ENCODE measurements at places on chromosomes 1 and 21. TPM values are rescaled to one million over a fixed set of nuclear protein-coding genes. Genes with fewer than 3 reads are reported as not detected.
A peak's percentile ranks its signal among the peaks of the same experiment; 100 is the strongest.

GRCh38 chr1:6259491-6260362 lies 1.2 kb downstream of the GPR153 start:
- H3K27ac ChIP-seq = no peak overlapping the region
- H3K4me3 ChIP-seq = peak overlapping the region; percentile 74
- H3K4me1 ChIP-seq = peaks cover 6% of the 10 kb centered on the region
- peaks cover 10% of the 10 kb centered on the region for H3K27me3 ChIP-seq
- DNase-seq = peak; percentile 89
- no peaks in the 10 kb centered on the region for H3K36me3 ChIP-seq

The NOTCH2 gene
- 38.9 TPM for total RNA-seq

GRCh38 chr1:17207966-17208418 lies 3.1 kb downstream of the PADI1 start:
- no peak overlapping the region for H3K27ac ChIP-seq
- H3K4me1 ChIP-seq = peaks cover 11% of the 10 kb centered on the region
- H3K4me3 ChIP-seq = no peak overlapping the region
- no peaks in the 10 kb centered on the region for H3K27me3 ChIP-seq

GRCh38 chr21:18499761-18500376 lies 96.3 kb upstream of the TMPRSS15 start:
- no peaks in the 10 kb centered on the region for H3K36me3 ChIP-seq
- H3K27me3 ChIP-seq = no peaks in the 10 kb centered on the region
- H3K27ac ChIP-seq = no peak overlapping the region
- peak; percentile 71 for DNase-seq
- H3K4me1 ChIP-seq = no peaks in the 10 kb centered on the region
- H3K4me3 ChIP-seq = no peak overlapping the region

DNA sequence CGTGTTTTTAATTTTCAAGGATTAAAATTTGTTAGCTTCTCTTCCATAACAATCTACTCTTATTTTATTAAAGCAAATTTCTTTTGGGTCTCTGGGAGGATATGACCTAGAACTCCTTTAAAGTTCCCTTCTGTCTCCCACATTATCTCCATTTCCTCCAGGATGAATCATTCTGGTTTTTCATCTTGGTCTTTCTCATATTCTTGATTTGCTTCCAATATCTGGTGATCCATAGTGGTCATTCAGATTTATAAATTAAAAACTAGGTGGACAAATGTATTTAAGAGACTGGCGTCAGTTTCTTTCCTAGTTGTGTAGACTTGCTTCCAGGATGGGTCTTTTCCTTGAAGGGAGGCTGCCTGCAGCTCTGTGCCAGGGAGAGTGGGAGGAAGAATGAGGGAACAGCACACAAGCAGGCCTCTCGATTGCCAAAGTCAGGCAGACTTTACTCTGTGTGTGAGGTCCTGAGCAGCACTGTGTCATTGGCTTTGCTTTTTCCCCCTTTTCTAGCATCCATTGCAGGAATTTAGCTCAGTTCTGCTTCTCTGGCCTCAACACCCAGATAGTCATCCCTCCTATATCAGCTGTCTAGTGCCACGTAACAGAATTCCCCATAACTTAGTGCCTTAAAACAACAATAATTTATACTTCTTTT lies 48.1 kb upstream of the FOXO6 start:
- no peak overlapping the region for H3K27ac ChIP-seq
- H3K4me3 ChIP-seq = no peak overlapping the region
- no peaks in the 10 kb centered on the region for H3K27me3 ChIP-seq
- H3K4me1 ChIP-seq = no peaks in the 10 kb centered on the region

DNA sequence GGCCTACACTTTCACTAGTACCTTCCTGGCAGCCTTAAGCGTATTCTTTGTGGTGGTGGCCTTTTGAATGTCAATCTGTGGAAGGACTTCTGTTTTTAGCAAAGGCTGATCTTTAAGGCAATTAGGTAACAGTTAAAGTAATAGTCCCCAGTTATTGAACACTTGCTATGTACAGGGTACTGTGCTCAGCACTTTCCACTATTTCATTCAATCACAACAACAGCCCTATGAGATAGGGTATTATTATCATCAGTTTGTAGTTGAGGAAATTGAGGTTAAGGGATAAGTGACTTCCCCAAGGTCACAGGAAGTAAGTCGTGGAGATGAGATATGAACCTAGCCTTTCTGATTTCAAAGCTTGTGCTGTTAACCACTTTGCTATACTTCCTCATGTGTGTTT lies 185.7 kb downstream of the ST6GALNAC3 start:
- H3K36me3 ChIP-seq = no peaks in the 10 kb centered on the region
- DNase-seq = no peak
- H3K27ac ChIP-seq = no peak overlapping the region
- H3K4me1 ChIP-seq = peaks cover 16% of the 10 kb centered on the region

The BMP8B gene
- total RNA-seq = not detected

DNA sequence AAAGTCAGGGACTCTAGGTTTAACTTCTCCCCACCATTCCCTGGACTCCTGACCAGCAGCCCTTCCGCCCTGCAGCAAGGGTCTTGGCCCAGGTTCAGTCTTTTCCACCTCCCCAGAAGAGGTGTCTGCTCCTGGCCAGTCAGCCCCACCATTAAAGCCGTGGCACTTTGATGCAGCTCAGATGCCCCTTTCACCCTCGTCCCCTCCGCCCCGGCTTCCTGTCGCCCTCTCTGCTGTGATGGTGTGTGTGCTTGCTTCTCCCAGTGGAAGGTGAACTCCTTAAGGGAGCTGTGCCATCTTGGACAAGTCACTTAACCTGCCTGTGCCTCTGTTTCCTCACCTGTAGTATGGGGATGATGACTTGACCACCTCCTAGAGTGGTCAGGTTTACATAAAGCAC lies 17.8 kb upstream of the TTC4 start:
- no peak overlapping the region for H3K27ac ChIP-seq
- no peaks in the 10 kb centered on the region for H3K36me3 ChIP-seq
- DNase-seq = no peak

The IL12RB2 gene
- total RNA-seq = 0.04 TPM

DNA sequence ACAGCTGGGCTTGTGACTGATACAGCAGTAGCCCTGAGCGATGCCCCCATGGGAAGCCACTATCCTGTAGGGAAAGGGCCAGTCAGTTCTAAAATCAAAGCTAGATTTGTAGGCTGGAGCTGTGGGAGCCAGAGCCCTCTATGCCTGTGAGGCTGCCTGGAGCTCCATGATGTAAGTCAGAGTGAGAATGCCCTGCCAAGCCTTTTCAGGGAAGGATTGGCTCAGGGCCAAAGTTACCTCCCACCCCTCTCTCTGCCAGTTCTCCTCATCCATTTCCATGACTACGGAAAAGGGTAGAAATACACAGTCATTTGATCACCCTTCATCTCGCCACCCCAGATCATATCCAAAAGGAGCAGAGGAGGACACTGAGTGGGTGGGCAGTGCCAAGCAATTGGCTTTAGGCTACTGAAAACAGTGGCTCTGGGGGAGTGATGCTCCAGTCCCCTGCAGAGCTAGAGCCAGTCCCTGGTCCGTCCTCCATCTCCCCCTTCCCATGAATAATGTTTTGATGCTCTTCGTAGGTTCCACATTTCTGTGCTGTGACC lies 59.5 kb upstream of the KCNA3 start:
- H3K27ac ChIP-seq = no peak overlapping the region
- H3K27me3 ChIP-seq = no peaks in the 10 kb centered on the region
- no peaks in the 10 kb centered on the region for H3K4me1 ChIP-seq
- no peak for DNase-seq

The CCDC27 gene
- total RNA-seq = 0.09 TPM

DNA sequence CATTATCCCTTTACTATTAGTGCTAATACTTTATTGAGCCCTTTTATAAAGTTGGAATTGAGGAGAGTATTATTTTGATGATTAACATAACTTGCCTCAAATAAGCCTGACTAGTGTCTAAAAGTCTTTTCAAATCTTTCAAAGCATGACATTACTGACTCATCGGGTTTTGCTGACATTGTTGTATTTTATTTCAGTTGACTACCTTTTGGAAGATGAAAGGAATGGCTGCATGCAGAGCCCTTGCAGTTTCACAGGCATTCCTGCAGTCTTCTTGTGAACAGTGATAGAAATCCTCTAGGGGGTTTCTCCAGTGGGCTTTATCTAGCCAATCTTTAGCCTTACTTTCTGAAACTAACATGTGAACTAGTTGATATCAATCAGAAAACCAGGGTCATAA lies 43.0 kb upstream of the TMEM61 start:
- H3K4me1 ChIP-seq = peaks cover 5% of the 10 kb centered on the region
- no peak overlapping the region for H3K4me3 ChIP-seq
- no peak overlapping the region for H3K27ac ChIP-seq
- H3K27me3 ChIP-seq = no peaks in the 10 kb centered on the region

- no peaks in the 10 kb centered on the region for H3K27me3 ChIP-seq
- H3K36me3 ChIP-seq = no peaks in the 10 kb centered on the region
- peak overlapping the region; percentile 74 for H3K27ac ChIP-seq
- no peak for DNase-seq
- no peak overlapping the region for H3K4me3 ChIP-seq
- H3K4me1 ChIP-seq = peaks cover 17% of the 10 kb centered on the region
These were observed 65.4 kb downstream of the TAS1R2 start for GRCh38 chr1:18794051-18794450.

GRCh38 chr1:200610846-200611245 lies 9.7 kb downstream of the KIF14 start:
- H3K27me3 ChIP-seq = no peaks in the 10 kb centered on the region
- no peaks in the 10 kb centered on the region for H3K36me3 ChIP-seq
- no peak for DNase-seq
- no peaks in the 10 kb centered on the region for H3K4me1 ChIP-seq
- no peak overlapping the region for H3K4me3 ChIP-seq

- H3K4me1 ChIP-seq = no peaks in the 10 kb centered on the region
- H3K27ac ChIP-seq = no peak overlapping the region
- no peak overlapping the region for H3K4me3 ChIP-seq
- no peaks in the 10 kb centered on the region for H3K36me3 ChIP-seq
These were observed 7.0 kb downstream of the TMPRSS2 start for GRCh38 chr21:41500931-41501381.

The SH3BP5L gene
- total RNA-seq = 39.7 TPM

The HJV gene
- 0.18 TPM for total RNA-seq

DNA sequence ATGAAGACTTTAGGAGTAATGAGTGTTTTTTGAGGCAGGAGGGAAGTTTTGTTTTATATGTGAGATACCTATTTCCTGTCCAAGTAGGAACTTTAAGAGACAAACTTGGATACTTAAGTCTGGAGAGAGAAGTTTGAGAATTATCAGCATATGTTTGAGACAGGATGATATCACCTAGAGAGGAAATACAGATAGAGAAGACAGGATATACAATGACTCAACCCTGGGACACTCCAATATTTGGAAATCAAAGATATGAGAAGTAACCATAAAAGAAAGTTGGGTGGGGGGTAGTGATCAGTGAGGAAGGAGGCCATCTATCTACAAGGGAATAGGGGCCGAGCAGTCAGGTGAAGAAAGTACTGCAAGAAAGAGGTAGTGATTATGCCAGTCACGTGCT lies 6.5 kb downstream of the LCE7A start:
- no peak overlapping the region for H3K4me3 ChIP-seq
- H3K4me1 ChIP-seq = no peaks in the 10 kb centered on the region
- no peaks in the 10 kb centered on the region for H3K36me3 ChIP-seq
- DNase-seq = no peak

DNA sequence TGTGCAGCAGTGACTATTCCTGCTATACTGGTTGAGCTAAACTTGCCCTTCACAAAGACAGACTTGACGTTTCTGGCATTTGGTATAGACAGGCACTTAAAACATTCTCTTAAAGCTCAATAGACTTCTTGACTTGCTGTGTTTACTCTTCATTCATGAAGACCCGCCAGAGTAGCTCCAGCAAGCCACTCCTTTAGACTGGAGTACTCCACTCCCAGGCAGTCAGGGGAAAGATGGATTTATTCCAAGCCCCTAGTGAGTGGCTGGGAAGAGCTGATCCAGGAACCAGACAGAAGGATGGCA lies 70.7 kb downstream of the EVA1C start:
- no peaks in the 10 kb centered on the region for H3K36me3 ChIP-seq
- H3K27ac ChIP-seq = no peak overlapping the region
- H3K27me3 ChIP-seq = no peaks in the 10 kb centered on the region
- no peak for DNase-seq
- no peaks in the 10 kb centered on the region for H3K4me1 ChIP-seq

The BRINP3 gene
- total RNA-seq = 6.3 TPM

The GUCA2B gene
- total RNA-seq = not detected

DNA sequence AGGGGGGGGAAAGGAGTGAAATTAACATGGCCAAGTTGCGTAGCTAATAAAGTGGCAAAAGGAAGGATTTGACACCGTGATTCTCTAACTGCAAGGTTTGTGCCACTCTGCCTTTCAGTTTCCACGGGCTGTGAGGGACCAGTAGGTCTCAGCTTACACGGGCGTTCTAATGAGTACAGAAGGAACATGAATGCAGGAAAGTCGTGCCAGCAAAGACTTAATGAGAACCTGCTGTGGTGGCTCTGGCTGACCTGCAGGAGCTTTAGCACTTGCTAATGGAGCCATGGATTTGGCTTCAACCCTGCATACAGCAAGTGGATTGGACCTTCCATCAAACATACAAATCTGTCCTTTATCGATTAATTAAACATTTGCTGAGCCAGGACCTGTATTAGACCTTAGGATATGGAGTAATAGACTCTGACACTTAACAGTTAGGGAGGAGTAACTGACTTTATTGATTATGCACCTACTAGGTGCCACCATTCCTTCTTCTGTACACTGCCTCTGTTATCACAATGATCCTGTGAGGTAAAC lies 15.1 kb upstream of the PITHD1 start:
- no peak overlapping the region for H3K4me3 ChIP-seq
- H3K27ac ChIP-seq = no peak overlapping the region
- no peaks in the 10 kb centered on the region for H3K27me3 ChIP-seq

DNA sequence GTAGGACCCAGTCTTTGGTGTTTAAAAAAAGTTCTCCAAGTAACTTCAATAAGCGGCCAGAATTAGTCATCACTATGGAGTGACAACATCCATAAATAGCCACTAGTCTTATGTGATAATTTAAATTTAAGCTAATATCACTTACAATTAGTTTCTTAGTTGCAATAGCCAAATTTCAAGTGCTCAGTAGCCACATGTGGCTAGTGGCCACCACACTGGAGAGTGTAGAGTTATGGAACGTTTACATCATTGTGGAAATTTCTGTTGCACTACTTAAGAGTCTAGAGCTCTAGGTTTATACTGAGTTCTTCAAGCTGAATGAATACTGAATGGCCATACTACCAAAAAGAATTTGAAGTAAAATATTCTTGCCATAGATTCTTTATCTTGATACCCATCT lies 121.1 kb downstream of the RUNX1 start:
- no peaks in the 10 kb centered on the region for H3K36me3 ChIP-seq
- no peak overlapping the region for H3K27ac ChIP-seq
- H3K4me3 ChIP-seq = no peak overlapping the region
- no peak for DNase-seq
- no peaks in the 10 kb centered on the region for H3K4me1 ChIP-seq

GRCh38 chr1:39981945-39982344 lies 27.0 kb downstream of the MFSD2A start:
- H3K36me3 ChIP-seq = no peaks in the 10 kb centered on the region
- H3K4me1 ChIP-seq = no peaks in the 10 kb centered on the region
- no peak overlapping the region for H3K27ac ChIP-seq

DNA sequence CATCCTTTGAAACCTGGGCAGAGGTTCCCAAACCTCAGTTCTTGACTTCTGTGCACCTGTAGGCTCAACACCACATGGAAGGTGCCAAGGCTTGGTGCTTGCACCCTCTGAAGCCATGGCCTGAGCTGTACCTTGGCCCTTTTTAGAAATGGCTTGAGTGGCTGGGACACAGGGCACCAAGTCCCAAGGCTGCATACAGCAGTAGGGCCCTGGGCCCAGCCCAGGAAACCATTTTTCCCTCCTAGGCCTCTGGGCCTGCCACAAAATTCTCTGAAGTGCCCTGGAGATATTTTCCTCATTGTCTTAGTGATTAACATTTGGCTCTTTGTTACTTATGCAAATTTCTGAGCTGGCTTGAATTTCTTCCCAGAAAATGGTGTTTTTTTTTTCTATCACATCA lies 65.6 kb upstream of the ACTRT2 start:
- DNase-seq = no peak
- no peaks in the 10 kb centered on the region for H3K4me1 ChIP-seq
- no peak overlapping the region for H3K4me3 ChIP-seq
- no peak overlapping the region for H3K27ac ChIP-seq
- H3K27me3 ChIP-seq = no peaks in the 10 kb centered on the region

All from cardiac muscle cell (in vitro differentiated cells and primary cell).